Activated CD4-positive, alpha-beta T cell treated with anti-CD3 and anti-CD28 coated beads for 24 hours (primary cell): ENCODE measurements at places on chromosomes 3 and 15.

DNA sequence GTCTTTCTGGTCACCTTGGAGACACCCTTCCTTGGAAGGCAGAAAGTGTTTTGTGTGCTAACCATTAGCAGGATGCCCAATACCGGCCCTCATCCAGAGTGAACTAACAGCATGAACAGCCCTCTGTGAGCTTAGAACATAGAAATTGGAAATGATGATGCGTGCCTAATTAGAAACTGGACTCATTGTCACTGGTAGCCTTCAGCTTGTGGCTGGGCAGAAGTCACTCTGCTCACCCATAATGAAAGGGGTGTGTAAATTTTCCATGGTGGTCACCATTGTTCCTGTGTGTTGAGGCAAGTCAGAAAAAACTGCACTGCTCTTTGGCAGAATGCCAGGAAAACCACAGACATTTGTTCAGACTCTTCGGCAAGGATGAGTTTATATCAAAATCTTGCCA is 74.7 kb upstream of the CNTN4 start:
- DNase-seq: no peak

DNA sequence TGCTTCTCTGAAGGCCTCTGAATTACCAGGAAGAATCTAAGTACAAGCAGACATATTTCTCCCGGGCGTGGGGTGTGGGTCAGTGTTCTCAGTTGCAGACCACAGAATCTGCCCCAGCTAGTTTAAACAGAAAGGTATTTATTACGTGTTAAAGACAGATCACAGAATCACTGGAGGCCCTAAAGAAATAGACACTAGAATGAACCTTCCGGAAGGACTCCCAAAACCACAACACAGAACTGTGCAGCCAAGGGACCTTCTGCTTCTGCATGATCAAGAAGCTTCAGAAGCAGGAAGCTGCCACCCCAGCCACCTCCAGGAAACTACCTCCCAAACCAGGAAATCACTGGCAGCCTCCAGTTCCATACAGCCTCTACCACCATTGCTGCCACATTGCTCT is 32.7 kb upstream of the ZFAND6 start:
- DNase-seq: no peak

GRCh38 chr3:29240248-29240647 is 40.6 kb upstream of the RBMS3 start:
- no peak for DNase-seq

DNA sequence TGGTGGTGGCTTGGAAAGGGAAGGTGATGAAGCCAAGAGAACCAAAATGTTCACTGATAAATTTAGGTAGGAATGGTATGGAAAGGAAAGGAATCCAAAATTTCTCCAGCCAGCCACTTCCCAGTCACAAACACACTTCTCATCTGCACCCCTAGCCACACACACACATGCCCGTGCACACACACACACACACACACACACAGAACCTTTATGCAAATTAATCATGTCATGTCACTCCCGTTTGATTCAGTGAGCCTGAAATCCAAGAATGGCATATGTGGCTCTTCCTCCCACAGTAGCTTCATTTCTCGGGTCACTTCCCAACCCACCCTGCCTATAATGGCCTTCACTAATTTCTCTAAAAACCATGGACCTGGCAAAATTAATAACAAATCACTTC is 3.1 kb upstream of the HLTF start:
- no peak for DNase-seq

GRCh38 chr15:60408463-60408981 is 10.7 kb upstream of the ANXA2 start:
- no peak for DNase-seq

GRCh38 chr15:49327927-49328326 is 95.1 kb upstream of the FGF7 start:
- no peak for DNase-seq

DNA sequence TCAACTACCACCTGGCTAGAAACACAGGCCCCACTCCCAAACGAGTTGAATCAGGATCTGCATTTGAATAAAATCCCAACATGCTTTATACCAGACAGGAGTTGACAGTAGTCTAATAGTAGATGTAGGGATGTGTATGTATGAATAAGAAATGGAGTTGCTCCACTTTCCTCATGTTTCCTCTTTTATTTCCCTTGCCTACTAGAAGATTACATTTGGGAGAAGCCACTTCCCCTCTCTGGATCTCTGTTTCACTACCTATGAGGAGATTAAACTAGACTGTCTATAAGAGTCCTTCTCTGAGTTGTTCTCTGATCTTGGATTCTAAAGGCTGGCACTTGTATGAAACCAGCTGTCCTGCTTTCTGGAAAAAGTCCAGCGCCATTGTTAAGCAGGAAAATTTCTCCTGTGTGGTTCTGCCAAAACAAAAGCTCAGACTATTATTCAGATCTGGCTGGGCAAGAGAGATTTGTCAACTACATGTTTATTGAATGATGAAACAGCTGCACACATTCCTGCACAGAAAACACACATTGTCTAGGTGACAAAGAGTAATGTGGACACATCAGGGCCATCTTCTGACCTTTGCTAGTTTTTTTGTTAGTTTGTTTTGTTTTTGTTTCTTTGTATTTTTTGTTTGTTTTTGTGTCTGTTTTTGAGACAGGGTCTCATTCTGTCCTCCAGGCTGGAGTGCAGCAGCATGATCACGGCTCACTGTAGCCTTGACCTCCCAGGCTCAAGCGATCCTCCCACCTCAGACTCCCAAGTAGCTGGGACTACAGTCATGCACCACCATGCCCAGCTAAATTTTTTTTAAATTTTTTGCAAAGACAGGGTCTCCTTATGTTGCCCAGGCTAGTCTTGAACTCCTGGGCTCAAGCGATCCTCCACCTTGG is 29.9 kb downstream of the ACP3 start:
- DNase-seq: no peak

DNA sequence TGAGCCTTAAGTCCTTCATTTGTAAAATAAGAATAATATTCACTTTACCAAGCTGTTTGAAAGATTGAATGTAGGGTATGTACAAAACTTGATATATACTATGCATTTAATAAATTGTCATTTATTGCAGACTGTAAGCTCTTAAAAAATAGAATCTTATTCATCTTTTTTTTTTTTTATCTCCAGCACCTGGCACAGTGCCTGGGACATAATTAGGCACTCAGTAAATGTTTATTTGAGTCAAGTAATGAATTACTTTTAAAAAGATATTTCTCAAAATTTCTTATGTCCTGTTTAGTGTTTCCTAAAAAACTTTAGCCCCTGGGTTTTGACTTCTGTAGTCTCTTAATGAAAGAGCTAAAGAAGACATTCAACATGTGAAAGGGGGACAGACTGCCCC is 71.7 kb downstream of the TOP2B start:
- no peak for DNase-seq

- DNase-seq: no peak
Measured at GRCh38 chr3:30597131-30597768, 9.2 kb upstream of the TGFBR2 start.

- no peak for DNase-seq
Measured at GRCh38 chr15:31023841-31024240, 32.4 kb upstream of the MTMR10 start.

DNA sequence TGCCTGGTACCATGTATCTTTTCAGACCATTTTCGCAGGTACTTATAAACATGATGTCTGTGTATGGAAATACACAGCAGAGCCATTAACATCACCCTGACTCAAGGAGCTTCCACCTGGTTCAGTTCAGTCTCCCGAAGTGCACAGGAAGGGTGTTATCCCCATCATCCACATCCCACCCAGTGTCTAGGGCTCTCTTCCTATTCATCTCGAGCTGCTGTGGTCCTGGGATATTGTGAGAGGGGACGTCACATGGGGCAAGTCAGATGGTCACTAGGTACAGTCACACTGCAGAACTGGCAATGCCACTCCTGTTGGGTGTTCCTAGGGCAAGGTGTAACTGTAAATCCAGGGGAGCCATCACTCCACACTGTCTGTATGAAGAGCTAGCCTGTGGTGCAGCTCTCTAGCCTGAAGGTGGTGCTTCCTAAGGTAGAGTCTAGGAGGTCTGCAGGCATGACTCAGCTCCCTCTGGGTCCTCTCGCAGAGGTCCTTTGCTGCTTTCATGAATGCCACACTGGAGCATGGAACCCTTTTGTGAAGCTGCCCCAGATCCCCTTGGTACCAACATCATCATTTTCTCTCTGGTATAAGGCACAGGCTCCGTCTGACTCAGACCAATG is 13.9 kb downstream of the ISLR2 start:
- DNase-seq: no peak

DNA sequence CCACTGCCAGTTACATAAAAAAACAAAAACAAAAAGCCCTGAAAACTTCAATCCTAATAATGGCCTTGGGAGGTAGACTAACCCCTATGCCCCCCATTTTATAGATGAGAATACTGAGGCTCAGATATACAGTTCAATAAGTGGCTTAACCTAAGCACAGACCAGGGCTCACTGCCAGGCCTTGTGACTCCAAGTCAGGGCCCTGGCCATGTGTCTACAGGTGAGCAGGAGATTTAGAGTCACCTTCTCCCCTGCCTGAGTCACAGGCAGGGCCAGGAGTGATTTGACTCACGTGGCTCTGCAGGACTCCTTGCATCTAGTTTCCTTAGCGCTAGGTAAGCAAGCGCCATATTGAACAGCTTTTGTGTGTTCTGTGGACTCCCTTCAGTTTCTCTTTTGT is 98.6 kb upstream of the ETV5 start:
- DNase-seq: no peak

DNA sequence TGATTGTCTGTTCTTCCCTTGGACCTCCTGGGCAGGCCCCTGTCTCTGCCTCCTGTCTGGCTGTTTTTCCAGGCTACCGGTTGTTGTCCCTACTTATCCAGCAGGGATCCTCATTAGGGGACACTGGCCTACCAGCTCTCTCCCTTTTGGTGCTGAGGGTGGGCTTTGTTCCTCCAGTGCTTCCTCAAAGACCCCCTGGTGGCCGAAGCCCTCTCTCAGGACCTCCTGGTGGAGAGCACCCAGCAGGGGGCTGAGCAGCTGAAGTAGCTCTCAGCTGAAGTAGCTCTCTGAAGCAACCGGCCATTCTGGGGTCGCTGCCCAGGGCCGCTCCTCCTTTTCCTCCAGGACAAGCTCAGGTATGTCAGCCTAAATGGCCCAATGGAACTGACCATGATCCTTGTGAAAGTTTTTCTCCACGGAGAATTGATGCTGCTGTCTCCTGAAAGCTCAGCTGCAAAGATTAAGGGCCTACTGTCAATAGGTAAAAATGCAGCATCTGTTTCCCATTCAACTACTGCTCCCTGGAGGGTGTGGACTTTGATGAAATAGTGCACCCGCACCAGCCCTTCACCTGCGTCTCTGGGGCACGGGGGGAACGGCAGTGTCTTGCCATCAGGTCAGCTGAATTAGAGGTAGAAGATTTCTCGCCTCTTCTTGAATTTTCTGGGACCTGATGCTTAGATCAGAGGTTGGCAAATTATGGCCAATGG is 27.6 kb downstream of the ARNT2 start:
- no peak for DNase-seq

DNA sequence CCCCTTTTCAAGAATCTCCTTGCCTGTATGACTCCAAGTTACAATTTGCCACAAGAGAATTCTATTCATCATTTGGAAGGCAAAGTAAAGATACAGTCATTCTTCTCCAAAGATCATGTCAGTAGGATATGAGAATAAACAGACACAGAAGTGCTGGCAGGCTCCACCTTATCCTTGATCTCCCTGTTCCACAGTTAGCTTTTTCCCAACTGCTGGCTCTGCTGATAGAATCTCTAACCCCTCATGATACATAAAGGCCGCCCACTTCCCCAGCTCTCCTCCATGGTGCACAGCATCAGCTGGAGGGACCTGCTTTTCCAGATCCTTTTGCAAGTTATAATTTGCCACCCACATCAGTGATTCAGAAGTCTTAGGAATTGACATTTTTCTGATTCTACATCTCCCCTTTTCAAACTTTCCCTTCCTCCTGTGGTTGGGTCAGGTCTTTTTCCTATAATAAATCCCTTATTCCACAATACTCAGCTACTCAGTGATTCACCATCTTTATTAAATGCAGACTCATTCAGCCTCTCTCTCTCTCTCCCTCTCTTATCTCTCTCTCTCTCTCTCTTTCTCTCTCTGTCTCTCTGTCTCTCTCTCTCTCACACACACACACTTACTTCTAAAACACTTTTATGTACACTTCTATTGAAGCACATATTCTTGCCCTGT is 465.4 kb downstream of the GBE1 start:
- no peak for DNase-seq

DNA sequence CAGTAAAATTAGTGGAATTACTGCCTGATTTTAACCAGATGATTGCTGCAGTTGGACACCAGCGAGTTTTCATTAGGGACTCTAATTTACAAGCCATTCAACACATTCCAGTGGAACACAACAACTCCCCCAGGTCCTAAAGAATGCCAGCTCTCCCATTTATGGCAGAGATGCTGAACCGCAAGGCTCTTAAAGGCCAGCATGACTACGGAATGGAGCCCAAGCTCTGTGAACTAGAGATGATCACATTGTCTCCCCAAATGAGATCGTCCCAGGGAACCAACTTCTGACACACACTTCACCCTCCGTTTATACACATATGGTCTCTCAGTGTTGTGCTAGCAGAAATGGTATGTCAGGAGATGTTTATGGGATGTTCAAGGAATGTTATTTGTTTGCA is 446.2 kb upstream of the NR2F2 start:
- no peak for DNase-seq

DNA sequence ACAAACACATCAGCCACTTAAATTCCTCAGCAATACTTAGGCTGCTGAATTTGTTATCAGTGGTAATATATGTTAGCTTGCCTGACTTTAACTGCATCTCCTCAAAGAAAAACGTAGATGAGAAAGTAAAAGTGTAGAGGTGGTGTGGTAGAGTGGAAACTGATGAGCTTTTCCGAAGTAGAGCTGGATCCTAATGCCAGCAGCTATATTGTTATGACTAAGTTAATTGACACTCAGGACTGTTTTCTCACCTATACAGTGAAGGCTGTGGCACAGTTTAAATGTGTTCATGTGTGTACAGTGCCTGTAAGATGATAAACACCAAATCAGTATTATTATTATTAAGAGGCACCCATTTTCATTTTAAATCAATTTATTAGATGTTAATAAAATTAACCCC is 174.9 kb downstream of the TNIK start:
- DNase-seq: no peak

- no peak for DNase-seq
Measured at GRCh38 chr3:50195501-50196252, 4.3 kb downstream of the GNAT1 start.

DNA sequence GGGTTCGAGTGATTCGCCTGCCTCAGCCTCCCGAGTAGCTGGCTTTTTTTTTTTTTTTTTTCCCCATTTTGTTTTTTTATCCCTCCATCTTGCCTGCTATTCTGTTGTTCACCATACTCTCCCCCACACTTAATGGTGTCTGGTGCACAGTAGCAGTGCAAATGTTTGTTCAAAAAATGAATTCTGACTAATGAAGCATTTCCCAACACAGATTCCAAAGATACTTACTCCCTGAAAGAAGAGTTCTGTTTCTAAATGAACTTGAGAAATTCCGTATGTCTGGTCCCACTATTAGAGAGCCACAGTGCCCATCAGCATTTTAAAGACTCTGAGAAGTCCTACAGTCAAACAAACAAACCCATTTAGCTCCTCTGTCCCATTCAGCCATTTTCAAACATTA is 9.5 kb downstream of the EDEM1 start:
- DNase-seq: no peak

- DNase-seq: no peak
Measured at GRCh38 chr3:126167566-126167965, 12.8 kb downstream of the ALDH1L1 start.
